SJSA1 (cell line): ENCODE measurements at places on chromosomes 2 and 18. TPM values are rescaled to one million over a fixed set of nuclear protein-coding genes. Genes with fewer than 3 reads are reported as not detected.

DNA sequence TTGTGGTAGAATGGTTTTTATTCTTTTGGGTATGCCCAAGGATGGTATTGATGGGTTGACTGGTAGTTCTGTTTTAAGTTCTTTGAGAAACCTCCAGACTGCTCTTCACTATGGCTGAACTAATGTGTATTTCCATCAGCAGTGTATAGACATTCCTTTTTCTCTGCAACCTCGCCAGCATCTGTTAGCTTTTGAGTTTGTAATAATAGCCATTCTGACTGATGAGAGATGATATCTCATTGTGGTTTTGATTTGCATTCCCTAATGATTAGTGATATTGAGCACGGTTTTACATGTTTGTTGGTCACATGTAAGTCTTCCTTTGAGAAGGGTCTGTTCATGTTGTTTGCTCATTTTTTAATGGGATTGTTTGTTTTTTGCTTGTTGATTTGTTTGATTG, 1348.7 kb upstream of the NXPH2 start:
- no peak overlapping the region for H3K27ac ChIP-seq
- no peaks in the 10 kb centered on the region for H3K27me3 ChIP-seq
- DNase-seq: no peak
- no peaks in the 10 kb centered on the region for H3K36me3 ChIP-seq
- H3K4me1 ChIP-seq: no peaks in the 10 kb centered on the region
- H3K4me3 ChIP-seq: no peak overlapping the region

Gene ERCC3
- 42.0 and 44.7 TPM in 2 replicates for total RNA-seq

- no peak overlapping the region for H3K27ac ChIP-seq
- 0 out of 2 replicates have a peak, but pooled peaks cover 2% of the 10 kb centered on the region for H3K27me3 ChIP-seq
- no peaks in the 10 kb centered on the region for H3K36me3 ChIP-seq
- no peak for DNase-seq
Observed at GRCh38 chr18:69916412-69916811, 31.3 kb downstream of the CD226 start.

Gene BCL2
- 4.2 and 7.8 TPM in 2 replicates for total RNA-seq

DNA sequence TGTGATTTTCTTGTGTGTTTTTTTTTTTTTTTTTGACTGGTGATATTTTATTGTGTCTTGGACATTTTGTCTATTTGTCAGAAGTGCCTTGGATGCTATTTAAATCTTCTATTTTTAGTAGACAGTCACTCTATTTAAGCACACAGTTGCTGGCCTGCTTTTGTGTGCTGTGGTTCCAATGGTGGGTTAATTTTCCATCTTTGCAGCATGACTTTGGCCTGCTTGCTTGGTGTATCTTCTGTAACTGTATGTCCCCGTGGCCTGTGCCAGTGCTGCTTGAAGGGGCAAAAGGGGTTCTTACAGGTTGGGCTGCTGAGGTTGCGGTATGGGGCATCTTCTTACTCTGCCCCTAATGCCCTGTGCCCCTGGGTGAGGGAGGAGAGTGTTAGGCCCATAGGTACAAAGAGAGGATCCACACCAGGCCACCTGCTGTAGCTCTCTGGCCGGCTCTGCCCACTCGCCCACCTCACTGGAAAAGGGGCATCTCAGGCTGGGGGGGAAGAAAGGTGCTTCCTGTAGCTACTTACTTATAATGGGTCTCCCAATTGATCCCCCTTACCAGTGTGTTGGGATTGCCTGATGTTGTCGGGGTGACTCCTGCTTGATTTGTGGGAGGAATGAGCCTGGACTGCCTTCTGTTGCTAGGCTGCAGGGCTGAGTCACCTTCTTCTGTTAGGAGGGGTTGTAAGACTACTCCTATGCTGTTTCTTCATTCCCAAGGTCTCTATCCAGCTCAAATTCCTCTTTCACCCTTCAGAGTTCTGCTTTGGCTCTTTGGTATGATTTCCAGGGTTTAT, 490.0 kb upstream of the HS6ST1 start:
- no peaks in the 10 kb centered on the region for H3K4me1 ChIP-seq
- no peak overlapping the region for H3K4me3 ChIP-seq
- H3K27ac ChIP-seq: no peak overlapping the region
- H3K36me3 ChIP-seq: no peaks in the 10 kb centered on the region
- H3K27me3 ChIP-seq: 0 out of 2 replicates have a peak, but pooled peaks cover 2% of the 10 kb centered on the region
- DNase-seq: no peak

- no peaks in the 10 kb centered on the region for H3K36me3 ChIP-seq
- no peak for DNase-seq
- H3K4me1 ChIP-seq: no peaks in the 10 kb centered on the region
- H3K4me3 ChIP-seq: no peak overlapping the region
Observed at GRCh38 chr2:229701716-229702115, 12.6 kb downstream of the DNER start.

Gene LHCGR
- total RNA-seq: not detected in 2 replicates

Gene TEKT4
- total RNA-seq: not detected in 2 replicates

- no peaks in the 10 kb centered on the region for H3K27me3 ChIP-seq
- peaks cover 18% of the 10 kb centered on the region for H3K4me1 ChIP-seq
- H3K27ac ChIP-seq: peak overlapping the region; percentile 95
- DNase-seq: peak; percentile 55
- H3K36me3 ChIP-seq: peaks cover 26% of the 10 kb centered on the region
Observed at GRCh38 chr2:20350041-20350712, 467 bp downstream of the PUM2 start.

DNA sequence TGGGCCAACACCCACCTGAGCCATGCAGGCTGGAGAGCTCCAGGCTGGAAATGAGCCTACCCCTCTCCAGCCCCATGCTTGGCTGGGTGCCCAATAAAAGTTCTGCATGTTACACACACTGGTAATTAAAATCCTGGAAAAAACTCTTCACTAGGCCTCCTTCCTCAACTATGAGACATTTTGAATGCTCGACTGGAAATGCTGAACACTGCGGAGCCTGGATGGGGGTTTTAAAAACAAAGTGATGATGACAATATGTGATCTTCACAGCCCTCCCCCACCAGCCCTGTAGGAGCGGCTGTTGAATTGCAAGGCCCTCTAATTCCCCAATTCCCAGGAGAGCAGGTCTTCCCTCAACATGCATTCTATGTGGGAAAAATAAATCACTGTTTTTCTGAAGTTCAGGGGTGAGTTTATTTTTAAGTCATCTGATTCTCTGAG, 179.2 kb downstream of the TTC32 start:
- DNase-seq: no peak
- no peak overlapping the region for H3K27ac ChIP-seq
- no peaks in the 10 kb centered on the region for H3K27me3 ChIP-seq
- no peak overlapping the region for H3K4me3 ChIP-seq

GRCh38 chr2:132550946-132551345, 119.1 kb downstream of the LYPD1 start:
- H3K27ac ChIP-seq: no peak overlapping the region
- H3K4me3 ChIP-seq: no peak overlapping the region
- H3K4me1 ChIP-seq: peaks cover 6% of the 10 kb centered on the region; the same call in 1 of the 2 replicates
- no peak for DNase-seq
- H3K27me3 ChIP-seq: no peaks in the 10 kb centered on the region

Gene REG3G
- total RNA-seq: not detected in 2 replicates

DNA sequence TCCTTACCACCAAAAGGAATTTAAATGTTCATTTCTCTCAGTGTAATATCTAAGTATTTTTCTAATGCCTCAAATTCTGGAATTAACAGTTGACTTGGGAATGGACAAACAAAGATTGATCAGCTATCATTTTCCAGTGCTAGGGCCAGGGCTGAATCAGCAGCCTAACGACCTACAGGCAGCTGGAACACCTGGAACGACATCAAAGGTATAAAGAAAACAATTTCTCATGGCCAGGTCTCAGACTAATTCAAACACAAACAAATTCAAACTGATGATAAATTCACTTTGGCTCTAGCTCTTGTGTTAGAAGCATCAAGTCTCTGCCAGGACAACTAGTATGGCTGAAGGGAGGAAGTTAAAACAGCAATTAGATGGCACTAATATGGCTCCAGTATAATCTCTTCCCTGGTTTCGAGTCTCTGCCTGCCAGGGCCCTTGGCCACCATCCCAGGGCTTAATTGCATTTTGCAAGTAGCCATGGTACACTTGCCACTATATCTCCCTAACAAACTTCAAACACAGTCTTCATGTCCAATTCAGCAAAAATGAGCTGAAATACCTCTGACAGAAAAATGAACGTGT, 70.2 kb upstream of the FSHR start:
- H3K4me1 ChIP-seq: no peaks in the 10 kb centered on the region
- no peak overlapping the region for H3K27ac ChIP-seq
- H3K4me3 ChIP-seq: no peak overlapping the region
- DNase-seq: no peak
- no peaks in the 10 kb centered on the region for H3K27me3 ChIP-seq
- no peaks in the 10 kb centered on the region for H3K36me3 ChIP-seq

GRCh38 chr18:39555496-39555895, 1989.9 kb upstream of the CELF4 start:
- no peaks in the 10 kb centered on the region for H3K36me3 ChIP-seq
- no peak overlapping the region for H3K4me3 ChIP-seq
- DNase-seq: no peak
- H3K27me3 ChIP-seq: no peaks in the 10 kb centered on the region
- H3K4me1 ChIP-seq: no peaks in the 10 kb centered on the region
